Activated CD4-positive, CD25-positive, alpha-beta regulatory T cell treated with anti-CD3 and anti-CD28 coated beads, Interleukin-2, amount 50 U/mL, for 24 hours (primary cell): ENCODE measurements at places on chromosomes 4 and X.

GRCh38 chrX:72057849-72058248 lies 73.9 kb downstream of the RTL5 start:
- ATAC-seq, result no peak

- peak; percentile 17 for ATAC-seq
Measured at GRCh38 chr4:77156912-77157858, at the start of gene CCNG2. TSS of gene CCNG2 (plus strand) at chr4:77157207. CDS start at chr4:77158533, 1,326 bp downstream.

- ATAC-seq, result no peak
Measured at GRCh38 chr4:99885063-99885664, 9.1 kb downstream of the LAMTOR3 start.

DNA sequence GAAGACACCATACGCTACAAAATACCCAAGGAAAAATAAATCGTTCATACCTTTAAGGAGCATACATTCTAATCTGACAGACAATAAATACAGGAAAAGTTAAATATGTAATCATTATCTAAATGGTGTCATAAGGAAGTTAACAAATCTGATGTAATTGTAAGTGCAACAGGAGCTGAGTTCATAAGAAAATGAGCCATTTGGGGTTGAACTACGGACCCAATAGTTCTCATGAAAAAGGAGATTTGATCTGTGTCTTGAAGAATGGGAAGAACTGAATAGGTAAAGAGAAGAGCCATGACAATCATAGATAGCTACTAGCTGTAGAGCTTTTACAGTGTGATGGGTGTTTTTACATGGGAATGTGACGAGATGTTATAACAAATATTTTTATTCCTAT lies 175.6 kb downstream of the ANKRD50 start:
- ATAC-seq, result no peak

DNA sequence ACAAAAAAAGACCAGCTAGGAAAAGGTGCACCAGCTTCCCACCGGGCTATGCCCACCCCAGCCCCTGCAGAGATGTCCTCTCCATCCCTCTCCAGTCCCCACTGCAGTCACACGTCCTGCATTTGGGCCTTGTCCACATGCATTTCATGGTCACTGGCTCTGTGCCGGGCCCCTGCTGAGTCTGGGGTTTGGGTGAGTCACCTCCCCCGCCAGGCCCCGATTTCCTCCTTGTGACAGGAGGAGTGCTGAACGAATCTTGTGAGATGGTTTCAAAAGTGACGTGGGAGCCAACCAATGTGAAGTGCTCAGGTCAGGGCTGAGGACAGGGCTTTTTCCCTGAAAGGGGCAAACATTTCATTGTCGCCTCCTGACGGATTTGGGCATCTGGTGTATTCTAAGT lies 7.1 kb downstream of the CPZ start:
- no peak for ATAC-seq

GRCh38 chr4:25060241-25060962 lies 29.7 kb upstream of the LGI2 start:
- no peak for ATAC-seq

GRCh38 chrX:39896951-39897740 lies 200.6 kb downstream of the BCOR start:
- no peak for ATAC-seq

GRCh38 chrX:51435101-51435500 lies 61.3 kb downstream of the NUDT11 start:
- ATAC-seq, result no peak

DNA sequence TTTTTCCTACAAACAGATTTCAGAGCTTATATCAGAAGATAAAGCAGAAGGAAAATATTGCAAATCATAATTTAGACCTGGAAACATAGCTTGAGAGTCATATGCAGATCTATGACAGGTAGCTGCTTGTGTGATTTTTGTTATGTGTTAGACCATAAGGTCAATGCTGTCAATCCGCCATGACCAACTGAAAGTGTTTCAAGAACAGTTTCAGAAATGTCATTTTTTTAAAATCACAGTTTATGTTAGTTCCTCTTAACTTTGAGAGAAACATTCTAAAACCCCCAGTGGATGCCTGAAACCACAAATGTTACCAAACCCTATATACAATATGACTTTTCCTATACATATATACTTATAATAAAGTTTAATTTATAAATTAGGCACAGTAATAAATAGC lies 391.3 kb upstream of the FAM241A start:
- ATAC-seq, result no peak

- no peak for ATAC-seq
Measured at GRCh38 chr4:73704314-73705055, 35.9 kb upstream of the CXCL8 start.

- peak; percentile 98 for ATAC-seq
Measured at GRCh38 chr4:186201535-186202230, 10.3 kb downstream of the CYP4V2 start.

GRCh38 chrX:7145454-7145853 lies 2.1 kb upstream of the STS start:
- ATAC-seq, result no peak

DNA sequence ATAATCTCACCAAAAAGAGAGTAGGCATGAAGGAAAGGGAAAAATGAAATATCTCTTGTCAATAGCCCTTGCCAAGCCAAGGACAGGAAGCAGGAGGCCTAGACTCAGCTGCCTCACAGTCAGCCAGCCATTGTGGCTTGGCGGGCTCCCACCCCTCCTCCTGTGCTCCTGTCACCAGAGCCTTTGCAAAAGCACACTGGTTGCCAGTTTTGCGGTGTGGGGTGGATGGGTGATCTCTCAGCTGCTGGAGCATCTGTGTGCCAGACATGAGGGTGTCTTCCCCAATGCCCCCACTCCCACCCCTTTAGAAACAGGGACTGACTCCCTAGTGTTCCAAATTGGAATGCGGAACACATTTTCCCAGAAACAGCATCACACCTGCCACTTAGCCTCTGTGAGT lies 26.1 kb downstream of the ARHGEF6 start:
- ATAC-seq, result no peak

- ATAC-seq, result peak; percentile 35
Measured at GRCh38 chr4:119629142-119629471, 503 bp upstream of the PDE5A start.

GRCh38 chrX:134646691-134647090 lies 11.6 kb downstream of the PLAC1 start:
- ATAC-seq, result no peak

DNA sequence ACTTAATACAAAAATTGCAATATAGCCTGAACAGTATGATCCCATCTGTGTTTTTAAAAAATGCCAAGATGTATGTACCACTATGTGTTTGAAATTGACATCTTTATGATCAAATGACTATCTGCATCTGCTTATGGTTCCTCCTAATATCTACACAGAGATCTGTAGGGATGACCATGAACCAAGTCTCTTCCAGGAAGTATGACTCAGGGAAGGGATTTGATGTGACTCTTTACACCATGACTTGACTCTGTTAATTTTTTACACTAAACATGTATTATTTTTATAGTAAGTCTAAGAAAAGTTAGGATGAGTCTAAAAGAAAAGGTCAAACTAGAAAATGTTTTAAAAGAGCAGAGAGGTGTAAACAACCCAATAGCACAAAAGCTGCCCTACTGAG lies 164.0 kb downstream of the SH3KBP1 start:
- ATAC-seq, result no peak

DNA sequence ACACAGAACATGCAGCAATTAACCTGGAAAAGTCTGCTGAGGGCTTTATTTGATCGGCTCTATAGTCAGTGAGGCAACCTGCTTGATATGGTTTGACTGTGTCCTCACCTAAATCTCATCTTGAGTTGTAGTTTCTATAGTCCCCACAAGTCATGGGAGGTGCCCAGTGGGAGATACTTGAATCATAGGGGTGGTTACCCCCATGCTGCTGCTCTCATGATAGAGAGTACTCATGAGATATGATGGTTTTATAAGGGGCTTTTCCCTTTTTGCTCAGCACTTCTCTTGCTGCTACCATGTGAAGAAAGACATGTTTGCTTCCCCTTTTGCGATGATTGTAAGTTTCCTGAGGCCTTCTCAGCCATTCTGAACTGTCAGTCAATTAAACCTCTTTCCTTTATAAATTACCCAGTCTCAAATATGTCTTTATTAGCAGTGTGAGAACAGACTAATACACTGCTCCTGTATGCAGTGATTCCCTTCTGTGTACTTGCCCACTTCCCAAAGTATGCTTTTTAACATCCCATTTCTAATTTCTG lies 78.2 kb downstream of the NPFFR2 start:
- ATAC-seq, result no peak

- ATAC-seq, result no peak
Measured at GRCh38 chrX:85243155-85243554, 424 bp downstream of the SATL1 start.

- peak; percentile 38 for ATAC-seq
Measured at GRCh38 chrX:43958529-43958928, 14.7 kb downstream of the NDP start.

DNA sequence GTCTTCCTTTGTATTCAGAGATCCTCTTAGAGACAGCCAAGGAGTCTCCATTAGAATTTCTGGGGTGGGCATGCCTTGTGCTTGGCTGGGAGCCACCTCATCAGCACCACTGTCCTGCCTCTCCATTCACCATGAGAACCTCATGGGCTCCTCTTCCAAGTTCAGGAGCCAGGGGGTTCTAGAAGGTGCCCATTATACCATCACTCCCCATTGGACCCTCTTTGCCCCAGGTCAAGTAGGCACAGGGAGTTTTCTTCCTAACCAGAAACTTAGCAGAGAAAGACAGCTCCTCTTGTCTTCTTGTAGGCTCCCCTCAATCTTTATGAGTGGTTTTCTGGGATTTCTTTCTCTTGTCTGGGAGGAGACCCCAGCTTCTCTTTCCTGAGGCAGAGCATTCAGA lies 31.1 kb downstream of the ASMT start:
- ATAC-seq, result no peak

DNA sequence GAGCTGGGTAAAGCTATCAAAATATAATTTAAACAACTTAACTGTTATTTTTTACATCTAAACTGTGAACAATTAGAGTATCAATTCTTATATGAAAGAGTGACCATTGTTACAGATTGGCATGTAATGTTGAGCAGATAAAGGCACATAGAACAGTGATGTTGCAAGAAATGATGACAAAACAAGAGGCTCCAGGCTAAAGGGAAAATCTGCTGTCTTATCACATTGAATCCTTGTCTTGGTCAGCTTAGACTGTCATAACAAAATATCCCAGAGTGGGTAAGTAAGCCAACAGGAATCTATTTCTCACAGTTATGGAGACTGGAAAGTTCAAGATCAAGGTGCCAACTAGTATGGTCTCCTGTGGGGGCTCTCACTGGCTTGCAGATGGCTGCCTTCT lies 154.1 kb upstream of the PPP3CA start:
- no peak for ATAC-seq

DNA sequence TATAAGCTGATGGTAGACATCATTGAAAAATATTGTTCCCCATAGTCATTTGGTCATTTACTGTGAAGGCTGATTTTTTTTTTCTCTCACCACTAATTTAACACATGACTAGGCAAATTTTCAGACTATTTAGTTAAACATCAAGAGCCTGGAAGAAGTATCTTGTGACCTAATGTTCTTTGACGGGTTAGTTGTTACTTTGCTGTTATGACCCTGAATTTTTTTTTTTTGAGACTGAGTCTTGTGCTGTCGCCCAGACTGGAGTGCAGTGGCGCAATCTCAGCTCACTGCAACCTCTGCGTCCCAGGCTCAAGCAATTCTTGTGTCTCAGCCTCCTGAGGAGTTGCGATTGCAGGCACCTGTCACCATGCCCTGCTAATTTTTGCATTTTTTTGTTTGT lies 67.0 kb downstream of the HPF1 start:
- no peak for ATAC-seq

DNA sequence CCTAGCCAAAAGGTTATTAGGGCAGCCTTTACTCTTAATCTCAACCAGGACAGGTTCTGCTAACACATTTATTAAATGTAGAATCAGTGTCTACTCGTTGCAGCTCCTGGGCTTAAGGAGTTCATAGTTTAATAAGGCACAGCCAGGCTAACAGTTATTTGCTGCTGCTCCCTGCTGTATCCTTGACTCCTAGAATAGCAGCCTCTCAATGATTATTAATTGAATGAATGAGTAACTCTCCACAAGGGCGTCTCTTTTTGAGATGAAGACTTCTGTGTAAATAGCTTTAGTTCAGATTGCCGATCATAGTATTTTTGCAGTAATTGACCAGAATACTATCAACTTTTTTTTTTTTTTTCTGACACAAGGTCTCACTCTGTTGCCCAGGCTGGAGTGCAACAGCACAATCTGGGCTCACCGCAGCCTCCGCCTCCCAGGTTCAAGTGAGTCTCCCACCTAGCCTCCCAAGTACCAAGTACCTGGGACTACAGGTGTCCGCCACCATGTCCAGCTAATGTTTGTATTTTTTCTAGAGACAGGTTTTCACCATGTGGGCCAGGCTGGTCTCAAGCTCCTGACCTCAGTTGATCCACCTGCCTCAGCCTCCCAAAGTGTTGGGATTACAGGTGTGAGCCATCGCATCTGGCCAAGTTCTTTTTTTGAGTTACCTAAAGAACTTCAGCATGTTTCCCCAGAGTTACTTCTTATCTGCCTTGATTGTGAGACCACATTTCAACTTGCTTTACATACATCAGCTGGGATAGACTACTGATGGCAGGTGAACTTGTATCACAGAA lies 2.9 kb downstream of the UGDH start:
- ATAC-seq, result no peak

DNA sequence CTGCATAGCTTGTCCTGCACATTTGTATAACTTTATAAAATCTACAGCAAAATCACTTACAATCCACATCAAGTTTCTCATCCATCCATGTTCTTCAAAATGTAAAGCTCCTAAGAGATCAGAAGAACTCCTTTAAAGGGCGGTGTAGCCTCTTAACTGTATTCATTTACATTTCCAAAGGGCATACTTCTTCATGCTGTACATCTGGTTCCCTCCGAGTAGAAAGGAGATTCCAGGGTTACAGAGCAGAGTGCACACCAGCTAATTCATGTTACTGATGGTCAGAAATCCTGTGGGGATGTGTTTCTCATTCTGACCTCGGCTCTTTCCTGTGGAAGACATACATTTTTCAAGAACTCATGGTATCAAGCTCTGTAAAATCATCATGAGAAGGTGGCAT lies 231.8 kb downstream of the ARAP2 start:
- ATAC-seq, result no peak

- no peak for ATAC-seq
Measured at GRCh38 chrX:97057349-97057909, 173.7 kb downstream of the RPA4 start.

DNA sequence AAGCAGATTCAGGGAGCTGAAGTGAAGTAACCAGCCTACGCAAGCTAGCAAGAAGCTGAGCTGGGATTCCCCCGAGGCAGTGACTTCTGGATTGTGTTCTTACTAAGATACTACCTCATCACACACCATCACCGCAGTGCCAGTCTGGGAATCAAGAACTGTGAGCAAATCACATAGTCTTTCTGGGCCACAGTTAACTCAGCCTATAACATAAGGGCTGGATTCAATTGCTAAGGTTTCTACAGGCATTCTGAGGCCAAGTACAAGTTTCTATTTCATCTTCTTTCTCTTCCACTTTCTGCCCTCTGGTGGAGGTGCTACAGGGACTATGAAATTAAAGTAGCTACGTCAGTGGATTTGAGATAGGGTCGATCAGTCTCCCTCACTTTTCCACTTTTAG lies 1.4 kb upstream of the CORIN start:
- ATAC-seq, result peak; percentile 85
